Skin of body (tissue), 3 donors: ENCODE measurements at places on chromosomes 4 and X.

DNA sequence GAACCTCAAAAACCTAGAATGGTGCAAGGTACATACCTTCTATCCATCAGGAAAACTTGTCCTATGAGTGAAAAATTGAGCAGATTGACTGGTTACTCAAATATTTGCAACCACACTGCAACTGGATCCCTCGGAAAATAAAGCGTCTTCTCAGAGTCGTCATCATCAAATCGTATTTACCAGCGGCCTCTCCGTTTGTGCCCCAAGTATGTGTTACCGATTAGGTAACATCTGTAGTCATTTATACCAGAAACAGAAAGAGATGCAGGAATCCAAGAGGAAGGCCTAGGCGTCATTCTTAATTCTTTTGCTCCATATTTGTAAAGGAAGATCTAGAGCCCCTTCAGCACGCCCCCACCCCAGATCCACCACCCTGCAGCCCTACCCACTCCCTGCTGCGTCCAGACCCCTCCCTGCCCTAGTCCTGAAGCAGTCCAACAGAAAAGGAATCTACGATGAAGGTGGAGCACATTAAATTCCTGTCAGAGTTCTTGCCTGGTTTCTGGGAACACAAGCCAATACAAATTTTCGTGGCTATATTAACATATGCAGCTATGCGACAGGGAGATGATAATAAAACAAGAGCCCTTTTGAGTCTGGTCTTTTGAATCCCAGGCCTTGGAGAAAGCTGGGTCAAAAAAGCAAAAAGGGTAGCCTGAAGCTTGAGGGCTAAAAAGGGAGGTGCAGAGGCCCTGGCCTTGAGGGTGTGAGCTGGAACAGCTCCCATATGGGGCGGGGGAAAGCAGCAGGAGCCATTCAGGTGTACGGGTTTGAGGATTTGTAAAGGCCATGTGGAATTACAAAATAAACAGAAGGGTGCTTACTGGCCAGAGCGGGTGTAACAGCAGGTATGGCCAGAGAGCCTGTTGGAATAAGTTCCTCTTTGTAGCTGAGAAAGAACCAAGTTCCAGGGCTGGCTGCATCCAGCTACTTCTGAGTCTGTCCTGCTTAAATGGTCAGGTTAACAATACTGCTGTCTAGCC is 77.0 kb downstream of the ZNF827 start:
- no peak for DNase-seq

DNA sequence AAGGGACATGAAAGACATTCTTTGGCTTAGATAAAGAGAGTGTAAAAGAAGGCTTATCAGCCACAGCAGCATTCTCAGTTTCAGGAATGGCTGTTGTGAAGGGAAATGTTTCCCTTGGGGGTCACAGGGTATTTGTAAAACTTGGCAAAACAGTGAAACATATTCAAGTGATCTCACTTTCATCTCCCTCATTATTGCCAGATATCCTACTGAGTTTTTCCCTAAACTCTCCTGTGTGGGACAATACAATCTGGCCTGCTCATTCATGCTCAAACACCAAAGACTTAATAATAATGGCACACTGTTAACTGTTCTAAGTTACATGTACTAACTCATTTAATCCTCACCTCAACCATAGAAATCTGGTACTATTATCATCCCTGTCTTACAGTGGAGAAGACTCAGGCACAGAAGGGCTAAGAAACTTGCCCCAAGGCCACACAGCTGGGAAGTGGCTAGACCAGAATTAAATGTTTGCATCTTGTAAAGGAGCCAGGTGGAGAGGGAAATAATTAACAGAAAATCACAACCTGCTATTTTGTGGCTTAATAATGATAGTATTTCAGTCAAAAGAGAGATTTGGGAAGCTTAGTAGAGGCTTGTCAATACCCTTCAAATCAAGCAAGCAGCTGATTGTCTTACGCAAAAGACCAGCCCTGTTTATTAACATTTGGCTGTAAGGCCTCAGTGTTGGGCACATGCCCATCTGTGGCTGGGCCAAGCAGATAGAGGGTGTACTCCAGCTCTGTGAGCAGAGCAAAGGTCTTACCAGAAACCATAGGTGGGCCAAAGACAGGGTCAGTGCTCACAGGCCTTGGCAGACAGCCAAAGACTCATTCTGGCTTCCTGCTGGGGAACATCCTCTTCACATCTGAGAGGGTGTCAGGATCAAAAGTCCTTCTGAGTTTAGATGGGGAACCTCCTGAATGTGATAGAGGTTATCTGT is 17.3 kb downstream of the SMPX start:
- no peak for DNase-seq

DNA sequence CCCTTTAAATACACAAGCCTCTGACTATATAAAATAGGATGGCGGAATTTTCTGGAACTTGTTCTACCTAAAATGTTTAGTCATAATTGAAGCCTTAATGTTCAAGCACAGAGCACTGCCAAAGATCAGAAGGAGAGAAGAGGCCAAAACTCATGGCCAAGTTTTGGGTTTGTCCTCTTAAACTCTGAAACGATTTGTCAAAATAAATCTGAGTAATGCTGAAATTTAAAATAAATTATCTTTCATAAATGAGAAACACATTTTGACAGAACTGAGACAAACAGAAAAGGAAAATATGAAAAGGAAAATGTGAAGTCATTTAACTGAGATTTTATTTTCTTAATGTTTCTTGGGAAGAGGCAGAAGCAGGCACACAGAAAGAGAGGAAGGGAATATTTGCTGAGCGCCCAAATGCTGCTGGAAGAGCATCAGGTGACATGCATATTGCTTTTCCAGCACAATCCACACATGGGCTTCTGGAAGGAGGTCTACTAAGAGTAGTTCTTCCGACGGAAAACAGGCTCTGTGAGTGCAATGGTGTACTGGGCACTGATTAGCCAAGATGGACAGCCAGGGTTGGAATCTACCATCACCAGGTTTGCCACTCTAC is 47.4 kb upstream of the ZNF518B start:
- peak; percentile 72 for DNase-seq

DNA sequence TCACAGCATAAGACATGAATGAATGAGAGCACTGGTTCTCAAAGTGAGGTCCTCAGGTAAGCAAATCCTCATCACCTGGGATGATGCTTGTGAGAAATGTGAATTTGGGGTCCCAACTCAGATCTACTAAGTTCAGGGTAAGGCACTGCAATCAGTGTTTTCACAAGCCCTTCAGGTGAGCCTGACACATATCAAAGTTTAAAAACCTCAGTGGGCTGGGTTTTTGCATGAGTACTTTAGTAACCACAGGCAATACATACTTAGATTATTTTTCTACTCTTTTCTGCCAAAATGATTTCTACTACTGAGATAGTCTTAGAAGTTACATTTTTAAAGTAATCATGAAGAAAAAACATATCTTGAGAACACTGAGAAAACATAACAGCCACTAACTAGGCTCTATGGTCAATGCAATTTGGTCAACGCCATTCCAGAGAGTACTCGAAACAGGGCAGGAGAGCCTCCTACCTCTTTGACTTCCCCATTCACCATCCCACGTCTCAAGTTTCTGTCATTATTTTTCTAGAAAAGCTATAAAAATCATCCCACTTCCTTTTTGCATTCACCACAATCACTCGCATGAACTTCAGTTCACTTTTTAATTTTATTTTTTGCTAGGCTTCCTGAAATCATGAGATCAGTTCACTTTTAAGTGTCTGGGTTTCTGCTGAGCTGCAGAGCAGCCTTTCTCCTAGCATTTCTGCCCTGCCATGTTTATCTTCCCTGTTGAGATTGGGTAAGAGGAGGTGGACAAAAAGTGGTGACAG is 73.8 kb downstream of the MFAP3L start:
- no peak for DNase-seq

GRCh38 chrX:66756717-66757116 is 117.8 kb upstream of the EDA2R start:
- DNase-seq, result no peak

DNA sequence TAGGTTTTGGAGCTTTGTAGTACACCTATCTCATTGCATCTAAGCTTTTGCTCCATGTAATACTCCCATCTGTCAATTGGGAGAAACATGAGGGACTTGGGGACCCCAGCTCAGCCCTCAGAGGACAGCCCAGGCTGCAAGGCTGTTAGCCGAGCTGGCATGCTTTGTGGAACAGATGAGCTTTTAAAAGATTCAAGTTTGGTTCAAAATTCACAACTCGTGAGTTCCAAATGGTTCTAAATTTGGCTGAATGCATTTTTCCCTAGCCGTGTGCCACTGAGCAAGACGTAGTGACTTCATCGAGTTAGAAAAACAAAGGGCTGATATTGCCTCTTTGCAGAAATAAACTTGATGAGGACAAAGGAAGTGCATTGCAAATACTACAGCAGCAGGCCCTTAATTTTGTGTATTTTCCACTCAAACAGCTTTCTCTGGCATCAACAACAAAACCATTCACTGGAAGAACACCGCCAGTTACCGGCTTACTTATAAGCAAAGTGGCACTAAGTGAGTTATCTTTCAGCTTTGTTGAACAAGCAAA is 165.0 kb upstream of the HS3ST1 start:
- no peak for DNase-seq

- no peak for DNase-seq
Measured at GRCh38 chr4:73978886-73979285, 2.9 kb downstream of the PF4 start.

- no peak for DNase-seq
Measured at GRCh38 chr4:155757745-155758265, 1.0 kb upstream of the GUCY1B1 start.

- DNase-seq, result no peak
Measured at GRCh38 chr4:99275885-99276284, 14.9 kb downstream of the ADH1A start.

DNA sequence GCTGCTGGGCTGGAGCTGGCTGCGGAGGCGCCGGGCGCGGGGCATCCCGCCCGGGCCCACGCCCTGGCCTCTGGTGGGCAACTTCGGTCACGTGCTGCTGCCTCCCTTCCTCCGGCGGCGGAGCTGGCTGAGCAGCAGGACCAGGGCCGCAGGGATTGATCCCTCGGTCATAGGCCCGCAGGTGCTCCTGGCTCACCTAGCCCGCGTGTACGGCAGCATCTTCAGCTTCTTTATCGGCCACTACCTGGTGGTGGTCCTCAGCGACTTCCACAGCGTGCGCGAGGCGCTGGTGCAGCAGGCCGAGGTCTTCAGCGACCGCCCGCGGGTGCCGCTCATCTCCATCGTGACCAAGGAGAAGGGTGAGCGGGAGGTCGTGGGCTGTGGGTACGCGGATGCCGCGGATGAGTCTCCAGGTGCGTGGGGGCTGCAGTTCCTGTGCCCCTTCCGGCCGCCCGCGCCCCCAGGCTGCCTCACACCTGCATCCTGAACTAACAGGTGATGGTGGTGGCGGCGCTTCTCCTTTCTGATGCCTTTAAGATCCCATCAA is 499 bp downstream of the CYP2U1 start:
- DNase-seq, result no peak

DNA sequence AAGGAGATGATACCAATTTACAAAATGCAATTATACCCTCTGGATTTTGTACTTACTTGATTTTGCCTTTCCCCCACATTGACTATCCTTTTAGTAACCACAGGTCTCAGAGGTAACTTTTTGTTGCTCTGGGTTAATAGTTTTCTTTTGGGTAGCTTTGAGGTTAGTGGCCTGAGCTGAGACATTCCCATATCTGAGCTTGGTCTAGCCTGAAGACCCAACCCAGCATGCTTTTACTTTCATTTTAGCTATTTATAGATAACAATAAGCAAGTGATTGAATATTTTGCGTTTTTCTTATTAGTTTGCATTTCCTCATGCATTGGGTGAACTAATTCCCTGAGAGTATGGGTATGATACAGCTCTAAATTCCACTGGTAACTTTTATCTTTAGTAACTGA is 11.8 kb downstream of the HTN1 start:
- DNase-seq, result no peak

GRCh38 chr4:87375719-87376291 is 15.2 kb downstream of the HSD17B11 start:
- peak; percentile 5 for DNase-seq

DNA sequence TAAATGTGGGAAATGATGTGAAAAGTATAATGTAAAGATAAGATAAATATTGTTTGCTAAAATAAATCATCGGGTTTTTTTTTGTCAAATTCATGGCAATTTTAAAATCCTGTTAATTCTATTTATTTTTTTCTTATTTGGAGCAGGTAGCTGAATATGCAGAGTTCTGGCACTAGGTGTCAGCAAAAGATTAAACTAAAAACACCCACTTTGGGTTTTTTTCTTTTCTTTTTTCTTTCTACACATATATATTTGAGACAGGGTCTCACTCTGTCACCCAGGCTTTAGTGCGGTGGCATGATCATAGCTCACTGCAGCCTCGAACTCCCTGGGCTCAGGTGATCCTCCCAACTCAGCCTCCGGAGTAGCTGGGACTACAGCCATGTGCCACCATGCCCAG is 6.9 kb upstream of the RAP2C start:
- no peak for DNase-seq

GRCh38 chr4:152247271-152247975 is 288.5 kb downstream of the FBXW7 start:
- no peak for DNase-seq

DNA sequence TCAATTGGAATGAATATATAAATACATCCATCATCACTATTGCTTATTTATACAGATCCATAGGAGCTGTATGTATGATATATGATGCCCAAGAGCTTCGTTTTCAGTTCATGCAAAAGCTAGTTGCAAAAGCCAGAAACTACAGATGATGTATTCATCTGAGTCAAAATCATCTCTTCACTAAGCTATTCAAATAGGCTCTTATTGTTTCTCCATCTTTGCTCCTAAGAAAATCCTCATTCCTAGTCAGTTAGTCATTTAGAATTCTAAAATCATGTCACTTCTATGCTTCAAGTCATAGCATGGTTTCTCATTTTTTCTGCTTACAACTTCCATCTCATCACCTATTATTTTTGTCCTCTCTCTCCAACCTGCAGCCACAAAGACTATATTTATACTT is 300.1 kb upstream of the TRAM1L1 start:
- no peak for DNase-seq

DNA sequence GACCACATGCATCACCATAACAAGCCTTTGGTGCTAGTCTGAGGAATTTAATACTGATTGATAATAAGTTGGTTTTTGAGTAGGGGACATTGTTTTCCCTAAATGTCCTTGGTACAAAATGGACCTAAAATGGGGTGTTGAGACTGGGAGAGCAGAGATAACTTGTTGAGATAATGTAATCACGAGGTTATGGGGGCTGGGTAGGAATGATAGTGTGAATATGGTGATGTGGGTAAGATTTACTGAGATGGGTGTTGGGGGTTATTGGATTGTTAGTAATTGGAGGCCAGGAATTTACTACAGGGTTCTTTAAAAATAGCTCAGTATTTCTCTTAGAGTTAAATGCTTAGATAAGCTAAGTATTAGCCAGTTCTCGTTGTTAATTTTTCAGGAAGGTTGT is 3.9 kb downstream of the BMP2K start:
- no peak for DNase-seq
